Bronchial epithelial cell (primary cell): ENCODE measurements at places on chromosomes 7 and 10. TPM values are rescaled to one million over a fixed set of nuclear protein-coding genes. Genes with fewer than 3 reads are reported as not detected.

DNA sequence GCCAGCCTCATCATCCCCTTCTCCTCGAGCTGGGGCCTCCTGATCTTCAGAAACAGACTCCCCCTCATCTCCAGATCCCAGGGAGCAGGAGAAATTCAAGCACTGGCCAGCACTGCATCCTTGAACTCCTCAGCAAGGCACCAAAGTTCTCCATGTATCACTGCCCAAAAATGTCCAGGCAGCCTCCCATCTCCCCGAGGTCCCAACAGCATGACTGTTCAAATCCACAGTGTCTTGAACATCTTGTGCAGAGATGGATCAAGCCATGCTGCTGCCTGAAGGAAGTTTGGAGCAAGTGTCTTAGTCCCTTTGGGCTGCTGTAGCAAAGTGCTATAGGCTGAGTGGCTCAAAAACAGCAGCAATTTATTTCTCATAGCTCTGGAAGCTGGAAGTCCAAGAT is 115.5 kb upstream of the GALNT17 start:
- DNase-seq, result no peak

GRCh38 chr7:105210721-105211205 is 178.0 kb downstream of the SRPK2 start:
- no peak for DNase-seq

- DNase-seq, result no peak
Measured at GRCh38 chr7:39536951-39537350, 29.3 kb upstream of the YAE1 start.

Gene H2BK1
- not detected in 2 replicates for total RNA-seq
